ENCODE measurements at places on chromosomes 3 and 15. TPM values are rescaled to one million over a fixed set of nuclear protein-coding genes. Genes with fewer than 3 reads are reported as not detected.

The AQR gene
- 37.8 TPM for total RNA-seq

The VIPR1 gene
- total RNA-seq = 1.8 TPM

DNA sequence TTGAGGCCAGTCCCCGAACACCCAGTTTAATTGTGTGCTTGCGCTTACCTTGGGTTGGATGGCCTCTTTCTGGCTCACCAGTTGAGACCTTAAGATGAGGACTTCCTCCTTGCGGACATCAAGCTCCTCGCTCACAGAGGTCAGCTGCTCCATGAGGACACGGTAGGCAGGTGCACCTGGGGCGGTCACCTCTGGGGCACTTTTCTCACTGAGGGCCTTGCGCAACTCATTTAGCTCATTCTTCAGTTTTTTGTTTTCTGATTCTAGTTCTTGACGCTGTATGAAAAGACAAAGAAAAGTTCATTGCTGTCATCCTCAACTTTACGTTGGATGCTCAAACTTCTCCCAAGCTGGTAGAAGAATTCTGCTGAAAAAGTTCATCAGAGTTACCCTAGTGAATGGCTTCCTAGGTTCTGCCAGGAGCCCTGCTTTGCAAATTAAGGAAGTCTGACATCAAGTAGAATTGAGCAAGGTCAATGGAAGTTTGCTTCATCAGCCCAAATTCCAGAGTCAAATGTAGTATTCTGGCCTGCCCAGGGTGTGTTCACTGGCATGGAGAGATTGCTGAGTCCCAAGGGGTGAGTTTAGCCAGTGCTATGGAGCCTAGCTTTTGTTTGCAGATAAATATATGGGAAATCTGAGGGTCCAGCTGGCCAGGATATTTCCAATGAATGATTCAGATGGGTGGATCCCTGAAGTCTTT lies 55.8 kb upstream of the MYO5C start:
- DNase-seq = no peak
- no peak overlapping the region for H3K27ac ChIP-seq
- no peak overlapping the region for H3K4me3 ChIP-seq
- no peaks in the 10 kb centered on the region for H3K4me1 ChIP-seq
- peaks cover 22% of the 10 kb centered on the region for H3K36me3 ChIP-seq

GRCh38 chr3:138351916-138352550 lies 3.7 kb downstream of the MRAS start:
- no peaks in the 10 kb centered on the region for H3K36me3 ChIP-seq
- no peak overlapping the region for H3K27ac ChIP-seq
- no peak for DNase-seq
- H3K4me3 ChIP-seq = no peak overlapping the region
- no peaks in the 10 kb centered on the region for H3K4me1 ChIP-seq

DNA sequence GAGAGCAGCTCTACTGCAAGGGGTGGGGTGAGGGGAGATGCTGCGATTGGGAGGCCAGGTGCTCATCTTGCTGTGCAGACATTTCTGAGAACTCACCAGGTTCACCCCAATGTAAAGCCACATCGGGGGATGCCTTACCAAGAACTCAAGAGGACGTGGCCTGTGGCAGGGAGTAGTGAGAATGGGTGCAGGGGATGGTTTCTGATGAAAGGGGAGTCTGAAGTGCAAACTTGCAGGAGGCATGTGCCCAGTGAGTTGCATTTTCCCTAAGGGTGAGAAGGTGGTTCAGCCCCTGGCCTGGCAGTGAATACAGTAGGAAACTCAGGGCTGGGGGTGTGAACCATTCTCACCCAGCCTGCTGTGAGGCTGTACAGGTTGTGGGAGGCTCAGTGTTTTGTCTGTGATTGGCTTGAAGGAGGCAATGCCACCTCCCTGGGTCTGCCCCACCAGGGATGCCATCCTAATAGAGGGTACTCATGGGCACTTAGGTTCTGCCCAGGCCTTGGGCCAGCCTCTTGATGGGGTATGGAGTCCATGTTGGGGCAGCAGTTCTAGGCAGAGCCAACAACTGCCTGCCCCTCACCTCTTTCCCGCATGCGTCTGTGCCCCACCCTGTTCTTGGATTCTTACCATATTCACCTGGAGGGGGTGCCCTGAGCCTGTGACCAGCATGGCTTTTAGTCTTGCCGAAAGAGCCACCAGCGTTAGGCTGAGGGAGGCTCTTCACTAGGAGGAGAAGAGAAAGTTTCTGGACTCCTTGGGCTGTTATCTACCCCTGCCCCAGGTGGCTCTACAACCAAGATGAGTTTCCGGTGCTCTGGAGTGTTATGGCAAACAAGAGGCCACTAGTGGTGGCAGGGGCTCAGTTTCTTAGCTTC lies 4.5 kb downstream of the HEMK1 start:
- H3K4me3 ChIP-seq = no peak overlapping the region
- no peaks in the 10 kb centered on the region for H3K27me3 ChIP-seq
- no peak for DNase-seq
- peaks cover 23% of the 10 kb centered on the region for H3K36me3 ChIP-seq
- H3K27ac ChIP-seq = peak overlapping the region; percentile 75

GRCh38 chr3:50299929-50300680 lies 900 bp upstream of the HYAL3 start:
- no peaks in the 10 kb centered on the region for H3K36me3 ChIP-seq
- H3K4me3 ChIP-seq = peak overlapping the region; percentile 56
- H3K27ac ChIP-seq = peak overlapping the region; percentile 85
- no peak for DNase-seq

- no peaks in the 10 kb centered on the region for H3K4me1 ChIP-seq
- H3K36me3 ChIP-seq = no peaks in the 10 kb centered on the region
Measured at GRCh38 chr3:25453619-25454004, 25.5 kb downstream of the RARB start.

DNA sequence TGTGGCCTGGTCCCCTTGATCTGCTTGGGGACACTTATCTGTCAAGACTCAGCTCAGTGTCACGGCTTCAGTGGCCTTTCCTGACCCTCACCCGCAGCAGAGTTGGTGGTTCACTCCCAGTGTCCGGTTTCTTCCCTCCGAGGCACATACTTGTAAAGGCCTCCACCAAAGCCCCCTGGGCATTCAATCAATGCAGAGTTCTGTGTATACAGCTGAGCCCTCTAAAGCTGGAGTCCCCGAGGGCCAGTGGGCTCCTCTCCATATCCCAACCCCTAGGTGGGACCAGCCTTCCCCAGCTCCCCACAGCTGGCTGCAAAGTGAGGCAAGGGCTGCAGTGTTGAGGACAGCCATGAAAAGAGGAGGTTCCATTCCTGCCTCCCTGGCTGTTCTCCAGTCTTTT lies 70.9 kb upstream of the RGMA start:
- no peak for DNase-seq
- no peaks in the 10 kb centered on the region for H3K36me3 ChIP-seq
- H3K27me3 ChIP-seq = no peaks in the 10 kb centered on the region
- no peak overlapping the region for H3K4me3 ChIP-seq
- no peaks in the 10 kb centered on the region for H3K4me1 ChIP-seq
